ENCODE measurements at places on chromosomes 4 and X.
A peak's percentile ranks its signal among the peaks of the same experiment; 100 is the strongest.

DNA sequence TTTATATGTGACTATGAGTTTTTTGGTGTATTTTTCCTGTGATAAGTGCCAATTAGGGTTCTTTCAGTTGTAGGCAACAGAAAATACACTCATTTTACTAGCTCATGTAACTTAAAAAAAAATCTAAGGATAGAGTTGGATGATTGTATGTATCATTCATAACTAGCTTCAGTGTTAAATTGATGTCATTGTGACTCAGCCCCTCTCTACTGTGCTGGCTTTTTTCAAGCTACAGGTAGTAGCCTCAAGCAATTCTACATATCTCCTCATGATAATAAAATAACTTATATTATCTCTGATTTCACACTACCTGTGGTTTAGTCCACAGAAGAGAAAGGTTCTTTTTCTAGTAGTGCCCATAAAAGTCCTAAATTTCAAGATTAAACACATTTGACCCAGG lies 11.9 kb downstream of the WDR17 start:
- no peak for DNase-seq
- no peaks in the 10 kb centered on the region for H3K27me3 ChIP-seq
- H3K4me1 ChIP-seq = no peaks in the 10 kb centered on the region
- H3K36me3 ChIP-seq = no peaks in the 10 kb centered on the region
- no peak overlapping the region for H3K4me3 ChIP-seq

- DNase-seq = no peak
- H3K4me1 ChIP-seq = peaks cover 6% of the 10 kb centered on the region
- H3K27me3 ChIP-seq = no peaks in the 10 kb centered on the region
- H3K27ac ChIP-seq = no peak overlapping the region
- no peak overlapping the region for H3K4me3 ChIP-seq
- no peaks in the 10 kb centered on the region for H3K36me3 ChIP-seq
Observed at GRCh38 chr4:188971125-188971524, 831.9 kb downstream of the TRIML1 start.

DNA sequence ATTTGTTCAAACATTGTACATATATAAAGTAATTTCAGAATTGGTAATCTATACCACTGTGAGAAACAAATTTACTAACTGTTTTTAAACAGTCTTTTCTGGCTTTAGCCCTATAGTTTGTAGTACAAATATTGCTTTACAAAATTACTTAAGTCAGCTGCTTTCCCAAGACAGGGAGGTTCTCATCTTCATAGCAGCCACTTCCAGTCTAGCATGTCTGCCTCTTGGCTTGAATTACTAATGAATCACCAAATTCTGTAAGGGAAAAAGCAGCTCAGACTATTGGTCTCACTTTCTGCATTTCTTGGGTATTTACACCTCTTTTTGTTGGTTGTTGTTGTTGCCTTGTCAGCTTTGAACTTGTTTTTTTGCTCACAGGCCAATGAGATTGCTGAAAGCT lies 187.2 kb downstream of the NPFFR2 start:
- no peak overlapping the region for H3K27ac ChIP-seq
- H3K4me1 ChIP-seq = no peaks in the 10 kb centered on the region
- no peaks in the 10 kb centered on the region for H3K36me3 ChIP-seq
- no peak overlapping the region for H3K4me3 ChIP-seq
- no peak for DNase-seq

DNA sequence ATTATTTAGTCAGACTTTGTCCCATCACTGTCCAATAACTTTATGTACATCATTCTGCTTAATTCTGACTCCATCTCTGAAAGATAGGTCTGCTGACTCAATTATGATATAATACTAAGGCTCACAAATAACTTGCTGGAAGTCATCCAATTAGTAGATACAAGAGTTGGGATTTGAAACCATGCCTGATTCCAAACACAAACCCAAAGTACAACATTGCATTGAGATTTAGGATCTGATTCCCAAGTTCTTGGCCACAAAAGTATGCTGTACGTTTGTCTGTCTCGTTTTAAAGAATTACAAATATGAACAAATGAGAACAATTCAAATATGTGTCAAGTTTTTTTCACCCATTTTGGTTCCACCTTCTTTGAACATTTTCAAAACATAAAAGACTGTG lies 108.8 kb downstream of the AMELX start:
- DNase-seq = no peak
- no peaks in the 10 kb centered on the region for H3K4me1 ChIP-seq
- H3K36me3 ChIP-seq = no peaks in the 10 kb centered on the region
- no peak overlapping the region for H3K27ac ChIP-seq

DNA sequence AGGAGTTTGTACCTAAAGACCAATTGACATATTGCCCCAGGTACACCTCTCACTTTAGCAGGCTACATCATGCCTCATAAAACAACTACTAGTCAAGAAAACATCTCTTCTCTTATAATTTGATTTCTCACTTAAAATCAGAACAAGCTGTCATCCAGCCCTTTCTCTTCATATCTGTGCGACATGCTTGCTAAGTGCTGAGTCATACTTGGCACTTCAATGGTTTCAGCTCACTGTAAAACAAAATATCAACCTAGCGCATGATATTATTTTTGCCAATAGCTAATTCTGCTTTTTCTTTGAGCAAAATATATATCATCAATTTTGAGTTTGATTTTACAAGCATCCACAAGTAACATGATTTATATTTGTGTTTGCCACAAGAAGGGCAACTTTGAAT lies 27.9 kb upstream of the FUNDC1 start:
- no peak overlapping the region for H3K4me3 ChIP-seq
- no peaks in the 10 kb centered on the region for H3K4me1 ChIP-seq
- no peaks in the 10 kb centered on the region for H3K27me3 ChIP-seq
- H3K27ac ChIP-seq = no peak overlapping the region
- no peak for DNase-seq

DNA sequence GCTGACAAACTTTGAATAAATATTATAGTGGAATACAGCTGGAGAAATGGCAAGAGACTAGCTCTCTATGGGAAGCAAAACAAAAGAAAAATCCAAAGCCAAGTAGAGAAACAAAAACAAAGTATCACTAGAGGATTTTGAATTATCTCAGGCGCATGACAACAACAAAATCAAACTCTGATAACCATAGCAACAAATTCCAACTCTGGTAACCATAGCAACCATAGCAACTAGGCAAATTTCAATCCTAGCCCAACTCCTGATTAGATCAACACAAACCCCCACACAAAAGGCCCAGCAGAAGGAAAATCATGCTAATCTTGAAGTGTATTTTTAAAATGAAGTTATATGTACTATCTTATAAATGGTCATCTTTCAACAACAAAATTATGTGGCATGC lies 98.4 kb upstream of the MAGEE2 start:
- H3K27ac ChIP-seq = no peak overlapping the region
- H3K4me3 ChIP-seq = no peak overlapping the region
- no peak for DNase-seq
- H3K36me3 ChIP-seq = no peaks in the 10 kb centered on the region

DNA sequence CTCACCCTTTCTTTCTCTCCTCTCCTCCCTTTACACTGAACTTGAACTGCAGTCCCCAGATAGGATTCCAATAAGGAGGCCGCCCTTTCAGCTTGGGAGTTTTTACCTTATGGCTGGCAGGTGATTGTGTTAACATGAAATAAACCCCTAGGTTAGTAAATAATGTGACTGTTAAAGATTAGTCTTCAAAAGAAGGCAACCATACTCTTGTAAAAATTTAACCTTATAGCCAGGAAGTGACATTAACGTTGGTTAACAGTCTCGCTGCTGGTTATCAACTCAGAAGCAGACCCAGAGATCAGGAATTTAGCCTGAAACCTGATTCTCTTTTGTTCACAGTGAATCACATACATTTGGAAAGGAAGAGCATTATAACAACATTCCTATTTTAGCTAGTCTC lies 15.2 kb downstream of the FHDC1 start:
- no peaks in the 10 kb centered on the region for H3K27me3 ChIP-seq
- peak; percentile 29 for DNase-seq
- no peak overlapping the region for H3K4me3 ChIP-seq
- peaks cover 8% of the 10 kb centered on the region for H3K4me1 ChIP-seq
- H3K27ac ChIP-seq = peak overlapping the region; percentile 29
- H3K36me3 ChIP-seq = no peaks in the 10 kb centered on the region

DNA sequence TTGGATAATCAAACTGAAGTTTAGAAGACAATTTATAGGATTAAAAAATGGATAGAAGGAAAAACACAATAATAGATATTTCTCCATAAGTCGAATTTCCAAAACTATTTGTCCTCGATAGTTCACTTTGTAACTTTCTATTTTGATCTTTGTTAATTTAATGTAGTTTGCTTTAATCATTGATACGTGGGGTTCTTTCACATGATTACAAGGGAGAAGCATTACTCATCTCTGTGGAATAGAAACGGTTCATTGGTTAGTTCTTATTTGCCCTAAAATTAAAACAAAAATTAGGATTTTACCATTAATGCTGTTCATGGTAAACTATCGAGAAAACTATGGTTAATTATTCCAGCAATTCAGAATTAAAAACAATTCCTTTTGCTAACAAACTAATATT lies 2.1 kb downstream of the TET2 start:
- no peaks in the 10 kb centered on the region for H3K27me3 ChIP-seq
- H3K36me3 ChIP-seq = no peaks in the 10 kb centered on the region
- DNase-seq = no peak

- peak; percentile 7 for DNase-seq
- H3K36me3 ChIP-seq = no peaks in the 10 kb centered on the region
- no peaks in the 10 kb centered on the region for H3K4me1 ChIP-seq
- no peak overlapping the region for H3K4me3 ChIP-seq
Observed at GRCh38 chr4:53055274-53055673, 193.2 kb downstream of the RASL11B start.
